ENCODE measurements at places on chromosomes 1 and 21.

DNA sequence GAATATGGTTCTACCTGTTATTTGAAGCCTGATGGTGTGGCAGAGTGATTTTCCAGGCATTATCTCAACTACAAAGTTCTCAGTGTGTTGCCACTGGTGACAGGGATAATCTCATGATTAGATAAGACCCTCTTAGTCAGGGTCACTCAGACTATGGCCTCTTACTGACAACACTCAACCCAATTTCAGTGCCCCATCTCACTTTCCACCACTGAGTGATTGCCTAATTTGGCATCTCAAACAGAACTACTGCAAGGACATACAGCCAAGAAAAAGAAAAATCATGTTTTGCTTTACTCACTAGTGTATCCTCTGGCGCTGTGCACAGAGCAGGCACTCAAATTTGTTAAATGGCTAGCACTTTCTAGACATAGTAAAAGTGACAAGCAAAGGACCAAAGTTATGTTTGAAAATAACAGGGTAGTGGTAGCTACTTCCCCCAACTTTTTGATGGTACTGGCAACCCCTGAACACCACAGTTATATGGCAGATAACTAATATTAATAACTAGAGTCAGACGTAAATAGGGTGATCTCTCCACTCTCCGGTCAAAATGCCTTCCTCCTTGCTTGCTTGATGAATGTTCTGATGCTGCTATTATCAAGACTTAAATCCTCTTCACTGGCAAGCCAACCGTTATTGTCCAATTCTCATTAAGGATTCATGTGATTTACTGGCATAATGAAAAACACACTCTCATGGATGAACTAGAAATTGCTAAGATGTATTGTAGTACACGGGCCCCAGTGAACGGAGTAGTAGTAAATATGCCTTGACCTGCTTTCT is 37.1 kb upstream of the SLC30A10 start:
- DNase-seq, result no peak

- DNase-seq, result no peak
Observed at GRCh38 chr21:27649762-27650161, 682.9 kb upstream of the ADAMTS5 start.

- DNase-seq, result no peak
Observed at GRCh38 chr1:62724430-62724829, 36.2 kb upstream of the DOCK7 start.

DNA sequence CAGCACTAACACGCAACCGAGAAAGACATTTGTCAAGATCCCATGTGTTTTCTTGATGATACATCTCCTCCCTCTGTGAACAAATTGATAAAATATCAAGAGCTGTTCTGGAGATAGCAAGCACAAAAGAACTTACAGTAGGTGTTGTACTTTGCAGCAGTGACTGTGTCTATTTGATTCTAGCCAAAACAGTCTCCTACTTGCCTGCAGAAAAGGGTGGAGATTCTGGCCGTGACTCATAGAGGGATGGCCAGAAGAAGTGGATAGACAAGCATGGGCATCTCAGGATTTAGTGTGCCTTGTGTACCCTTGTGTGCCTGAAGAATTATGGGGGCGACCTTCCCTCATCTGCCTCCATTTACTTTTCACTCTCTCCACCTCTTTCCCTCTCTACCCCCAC is 458.4 kb upstream of the LRRC7 start:
- DNase-seq, result no peak

GRCh38 chr1:95093296-95093695 is 20.5 kb upstream of the ALG14 start:
- no peak for DNase-seq

DNA sequence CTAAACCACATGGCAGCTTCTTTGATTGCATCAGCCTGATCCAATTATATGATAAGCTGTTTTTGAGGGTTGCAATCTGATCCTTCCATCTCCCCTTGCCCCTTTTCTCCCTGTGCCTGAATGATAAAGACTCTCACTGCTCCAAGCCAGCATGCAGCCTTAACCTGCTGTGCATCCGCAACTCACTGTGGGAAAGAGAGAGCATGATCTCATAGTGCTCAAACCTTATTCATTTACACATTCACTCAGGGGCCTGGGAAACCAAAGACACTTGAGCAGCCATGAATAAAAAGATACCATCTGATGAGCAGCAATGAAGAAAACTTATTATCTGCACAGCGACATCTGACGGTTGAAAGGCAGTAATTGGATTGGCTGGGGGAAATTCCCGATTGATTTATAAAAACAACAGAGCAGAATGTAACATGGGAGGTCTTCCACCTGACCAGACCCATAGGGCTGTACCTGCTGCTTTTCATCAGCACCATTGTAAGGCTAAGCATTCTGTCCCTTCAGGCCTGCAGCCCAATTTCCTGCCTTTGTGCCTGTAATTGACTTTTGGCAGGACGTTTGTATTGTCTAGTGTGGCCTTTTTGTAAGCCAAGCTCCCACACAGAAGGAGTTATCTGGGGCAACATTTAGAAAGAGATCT is 62.5 kb downstream of the KIAA0040 start:
- DNase-seq, result no peak

- DNase-seq, result no peak
Observed at GRCh38 chr1:190551638-190552037, 74.0 kb upstream of the BRINP3 start.

DNA sequence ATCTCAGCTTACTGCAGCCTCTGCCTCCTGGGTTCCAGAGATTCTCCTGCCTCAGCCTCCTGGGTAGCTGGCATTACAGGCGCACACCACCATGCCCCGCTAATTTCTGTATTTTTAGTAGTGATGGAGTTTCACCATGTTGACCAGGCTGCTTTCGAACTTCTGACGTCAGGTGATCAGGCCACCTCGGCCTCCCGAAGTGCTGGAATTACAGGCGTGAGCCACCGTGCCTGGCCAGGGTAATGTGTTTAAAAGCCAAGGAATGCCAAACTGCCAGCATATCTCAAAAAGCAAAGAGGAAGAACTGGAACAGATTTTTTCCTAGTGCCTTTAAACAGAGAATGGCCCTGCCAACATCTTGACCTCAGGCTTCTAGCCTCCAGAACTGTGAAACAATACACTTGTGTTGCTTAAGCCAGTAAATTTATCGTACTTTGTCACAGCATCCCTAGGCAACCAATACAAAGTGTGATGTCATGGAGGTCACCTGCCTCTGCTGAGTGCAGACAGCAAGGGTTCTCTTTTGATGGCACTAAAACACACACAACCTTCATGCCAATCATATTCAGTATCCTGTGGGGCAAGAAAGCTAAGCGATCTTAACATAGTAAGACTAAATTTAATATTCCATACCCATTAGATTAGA is 858.3 kb upstream of the TMPRSS15 start:
- no peak for DNase-seq

DNA sequence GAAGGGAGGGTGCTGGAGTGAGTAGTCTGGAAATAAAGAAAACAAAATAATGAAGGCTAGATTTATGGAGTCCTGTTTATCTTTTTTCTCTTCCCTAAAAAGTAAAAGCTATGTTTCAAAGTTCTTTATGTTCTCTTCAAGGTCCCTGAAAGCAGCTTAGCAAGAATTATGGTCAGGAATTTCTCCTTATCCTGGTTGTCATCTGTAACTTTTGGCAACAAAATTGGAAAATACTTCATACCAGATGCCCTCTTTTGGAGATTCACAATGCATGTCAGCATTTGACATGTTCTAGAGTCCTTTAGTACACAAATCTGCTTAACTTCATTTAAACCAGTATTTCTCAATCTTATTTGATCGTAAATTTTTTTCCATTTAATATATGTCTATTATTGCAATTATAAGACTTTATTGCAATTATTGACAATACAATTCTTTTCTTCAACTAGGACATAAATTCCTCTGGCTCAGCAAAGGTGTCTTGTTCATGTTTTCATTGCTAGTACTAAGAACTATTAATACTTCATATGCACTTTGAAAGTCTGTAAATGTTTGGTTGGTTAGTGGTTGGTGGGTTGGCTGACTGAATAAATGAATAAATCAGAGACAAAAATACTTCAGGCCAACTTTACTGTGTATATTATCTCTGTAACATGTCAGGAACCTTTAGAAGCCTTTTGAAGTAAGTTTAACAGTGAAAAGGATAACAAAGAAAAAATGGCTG is 101.5 kb downstream of the ATP1B1 start:
- DNase-seq, result no peak

GRCh38 chr1:201145132-201145531 is 9.1 kb downstream of the TMEM9 start:
- DNase-seq, result no peak

DNA sequence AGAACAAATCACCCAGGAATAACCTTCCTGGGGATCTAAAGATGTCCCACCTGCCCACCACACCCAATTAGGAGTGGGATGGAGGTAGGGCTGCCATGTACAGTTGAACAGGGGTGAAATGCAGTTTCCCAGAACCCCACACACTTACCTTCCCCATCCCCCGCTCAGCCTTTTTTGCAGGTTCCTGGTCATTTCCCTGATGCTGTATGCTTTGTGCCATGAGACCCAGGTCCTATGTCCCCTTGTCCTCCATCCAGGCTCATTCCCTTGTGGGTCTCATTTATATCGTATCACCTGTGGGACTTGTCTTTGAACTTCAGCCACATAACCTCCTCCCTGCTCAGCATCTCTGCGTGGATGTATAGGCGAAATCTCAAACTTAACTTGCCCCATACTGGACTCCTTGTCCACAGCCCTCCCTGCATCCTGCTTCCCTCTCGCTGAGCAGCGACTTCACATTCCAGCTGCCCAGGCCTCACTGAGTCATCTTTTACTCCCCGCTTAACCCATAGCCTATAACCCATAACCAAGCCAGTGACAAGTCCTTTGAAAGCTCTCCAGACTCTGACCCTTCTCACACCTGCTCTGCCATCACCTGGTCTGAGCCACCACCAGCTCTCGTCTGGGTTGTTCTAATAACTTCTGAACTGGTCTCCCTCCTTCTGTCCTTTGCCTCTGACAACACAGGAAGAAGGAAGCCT is 4.7 kb downstream of the LDLRAD2 start:
- DNase-seq, result no peak

DNA sequence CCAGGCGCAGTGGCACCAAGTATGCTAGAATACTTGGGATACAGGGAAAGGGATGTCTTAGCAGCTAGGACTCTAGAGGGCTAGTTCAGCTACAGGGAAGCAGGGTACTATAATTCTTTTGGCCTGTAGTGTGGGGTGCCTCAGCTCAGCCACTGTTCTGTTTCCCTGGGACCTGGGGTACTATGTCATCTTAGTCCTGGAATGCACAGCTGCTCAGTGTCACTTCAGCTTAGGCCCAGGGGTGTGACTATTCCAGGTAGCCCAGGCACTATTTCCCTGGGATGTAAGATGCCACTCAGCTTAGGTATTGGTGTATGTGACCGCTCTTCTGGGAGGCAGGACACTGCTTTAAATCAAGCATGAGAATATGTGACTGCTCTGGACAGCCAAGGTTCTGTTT is 34.1 kb downstream of the RGSL1 start:
- DNase-seq, result no peak

DNA sequence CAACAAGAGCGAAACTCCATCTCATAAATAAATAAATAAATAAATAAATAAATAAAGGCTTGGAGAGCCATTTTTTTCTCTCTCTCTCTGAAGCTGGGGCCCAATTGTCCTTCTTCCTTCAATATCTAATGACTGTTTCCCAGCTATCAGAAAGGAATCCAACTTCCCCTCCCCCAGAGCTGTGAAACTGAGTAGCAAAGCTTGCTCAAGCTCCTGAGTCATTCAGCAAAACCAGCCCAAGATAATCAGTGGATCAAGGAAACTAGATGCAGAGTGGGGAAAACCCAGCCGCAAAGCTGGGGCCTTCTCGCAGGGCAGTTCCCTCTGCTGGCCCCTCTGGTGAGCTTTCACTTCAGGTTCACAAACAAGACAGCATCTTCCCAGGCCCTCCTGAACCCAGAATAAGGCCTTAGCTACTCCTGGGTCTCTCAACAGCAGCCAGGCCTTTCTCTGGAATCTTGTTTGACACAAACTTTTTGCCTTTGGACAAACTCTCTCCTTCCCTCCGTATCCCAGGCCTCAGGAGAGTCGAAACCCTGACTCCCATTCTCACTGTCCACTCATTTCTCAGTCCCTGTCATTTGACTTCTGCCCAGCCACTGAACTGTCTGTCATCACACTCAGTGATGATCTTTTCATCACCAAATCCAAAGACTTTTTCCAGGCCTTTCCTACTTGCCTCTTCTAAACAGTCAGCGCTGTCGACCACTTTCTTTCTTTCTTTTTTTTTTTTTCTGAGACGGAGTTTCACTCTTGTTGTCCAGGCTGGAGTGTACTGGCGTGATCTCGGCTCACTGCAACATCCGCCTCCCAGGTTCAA is 18.0 kb upstream of the PTP4A2 start:
- DNase-seq, result no peak

DNA sequence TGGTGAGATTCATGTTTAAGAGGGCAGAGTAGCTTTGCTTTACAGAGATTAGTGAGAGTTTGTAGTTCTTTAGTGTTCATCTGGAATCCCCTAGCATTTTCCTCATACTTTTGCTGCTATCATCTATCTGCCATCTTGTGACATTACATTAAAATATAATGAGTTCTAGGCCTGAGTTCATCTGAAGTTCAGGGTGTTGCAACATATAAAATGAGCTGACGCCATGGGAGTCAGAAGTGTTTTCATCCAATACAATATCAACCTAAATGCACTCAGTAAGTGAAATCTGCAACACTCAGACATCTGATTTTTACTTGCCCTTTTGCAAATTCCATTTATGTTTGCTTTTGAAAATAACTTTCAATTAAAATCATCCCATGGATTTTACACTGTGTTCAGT is 153.8 kb downstream of the NTNG1 start:
- no peak for DNase-seq

DNA sequence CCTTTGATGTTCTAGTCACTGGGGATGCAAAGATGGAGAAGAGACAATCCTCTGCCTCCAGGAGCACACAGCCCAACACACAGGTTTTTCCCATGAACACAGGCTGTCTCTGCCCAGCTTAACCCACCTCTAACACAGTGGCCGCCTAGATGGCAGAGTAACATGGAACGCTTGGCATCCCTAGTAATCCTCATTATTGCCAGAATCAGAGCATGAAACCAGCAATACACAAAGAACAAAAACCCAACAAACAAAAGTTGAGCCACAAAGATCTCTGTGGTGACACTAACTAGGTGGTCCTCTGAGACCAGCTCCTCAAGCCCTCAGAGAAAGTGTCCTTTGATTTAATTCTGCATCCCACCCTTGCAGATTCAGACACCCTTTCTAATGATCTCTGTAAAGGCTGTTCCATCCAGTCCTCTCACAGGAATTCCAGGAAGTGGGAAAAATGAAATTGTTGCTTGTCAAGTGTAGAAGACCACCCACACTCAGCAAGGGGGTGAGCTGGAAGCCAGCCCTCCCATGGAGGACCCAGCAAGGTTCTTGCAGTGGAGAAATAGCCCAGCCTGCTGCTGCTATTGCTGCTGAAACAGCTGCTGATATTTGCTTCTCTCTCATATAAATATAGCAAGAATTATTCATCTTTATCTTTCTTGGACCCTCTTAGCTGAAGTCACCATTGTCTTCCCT is 7.4 kb upstream of the ATP2B4 start:
- no peak for DNase-seq

- no peak for DNase-seq
Observed at GRCh38 chr1:188557053-188557452, 1728.3 kb downstream of the PLA2G4A start.

- DNase-seq, result no peak
Observed at GRCh38 chr1:54950006-54950368, 30.4 kb upstream of the TMEM61 start.

GRCh38 chr1:201791779-201792173 is 37.2 kb upstream of the IPO9 start:
- no peak for DNase-seq
